ENCODE measurements at places on chromosomes 6 and 20.

DNA sequence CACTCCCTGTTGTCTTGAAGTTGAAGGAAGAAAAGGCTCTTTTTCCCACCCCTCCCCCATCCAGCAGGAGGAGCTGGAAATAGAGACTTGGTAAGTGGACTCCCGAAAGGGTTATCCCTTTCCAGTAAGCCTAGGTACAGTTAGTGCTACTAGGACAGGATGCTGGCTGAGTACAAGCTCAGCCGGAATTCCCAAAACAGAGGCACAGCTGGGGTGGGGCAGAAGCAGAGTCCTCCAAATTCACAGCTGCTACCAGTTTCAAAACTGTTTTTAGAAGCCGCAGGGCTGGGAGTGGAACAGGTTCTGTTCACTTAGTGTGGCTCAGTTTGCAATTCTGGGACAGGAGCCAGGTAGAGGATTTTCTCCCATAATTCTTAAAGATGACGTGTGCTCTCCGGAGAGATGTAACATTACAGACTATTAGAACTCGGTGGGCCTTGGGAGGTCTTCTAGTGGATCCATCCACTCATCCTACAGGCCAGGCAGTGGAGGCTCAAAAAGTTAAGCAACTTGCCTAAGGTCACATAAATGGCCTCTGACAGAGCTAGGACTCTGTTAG is 19.0 kb upstream of the UTRN start:
- H3K4me3 ChIP-seq, result no peak overlapping the region
- H3K36me3 ChIP-seq, result no peaks in the 10 kb centered on the region
- H3K4me1 ChIP-seq, result peaks cover 2% of the 10 kb centered on the region
- DNase-seq, result no peak
- no peak overlapping the region for H3K27ac ChIP-seq
- no peaks in the 10 kb centered on the region for H3K27me3 ChIP-seq

DNA sequence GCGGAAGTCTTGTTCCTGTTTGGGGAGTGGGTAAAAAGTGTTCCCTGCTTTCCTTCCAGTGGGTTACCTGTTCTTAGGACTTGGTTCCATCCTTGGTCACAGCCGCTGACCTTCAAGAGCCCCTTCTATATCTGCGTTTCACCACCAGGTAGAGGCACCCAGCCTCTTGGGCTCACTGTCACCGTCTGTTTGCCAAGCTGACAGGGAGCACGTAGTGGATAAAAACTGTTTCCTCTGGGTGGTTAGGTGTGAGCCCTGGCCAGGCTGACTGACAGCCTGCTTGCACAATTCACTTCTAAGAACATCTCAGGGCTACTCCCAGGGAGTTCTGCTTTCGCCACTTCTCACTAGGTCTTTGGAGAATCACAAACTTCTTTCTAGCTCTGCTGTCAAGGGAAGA is 1.8 kb upstream of the JPH2 start:
- no peak for DNase-seq
- H3K27me3 ChIP-seq, result peaks cover 56% of the 10 kb centered on the region
- peak overlapping the region; percentile 47 for H3K27ac ChIP-seq
- H3K36me3 ChIP-seq, result peaks cover 11% of the 10 kb centered on the region
- H3K4me3 ChIP-seq, result no peak overlapping the region
- peaks cover 18% of the 10 kb centered on the region for H3K4me1 ChIP-seq

- H3K27ac ChIP-seq, result peak overlapping the region; percentile 4
- no peak overlapping the region for H3K4me3 ChIP-seq
- no peak for DNase-seq
- peaks cover 4% of the 10 kb centered on the region for H3K36me3 ChIP-seq
- no peaks in the 10 kb centered on the region for H3K27me3 ChIP-seq
- H3K4me1 ChIP-seq, result peaks cover 51% of the 10 kb centered on the region
These were observed 4.6 kb downstream of the MICB start for GRCh38 chr6:31502586-31502985.

DNA sequence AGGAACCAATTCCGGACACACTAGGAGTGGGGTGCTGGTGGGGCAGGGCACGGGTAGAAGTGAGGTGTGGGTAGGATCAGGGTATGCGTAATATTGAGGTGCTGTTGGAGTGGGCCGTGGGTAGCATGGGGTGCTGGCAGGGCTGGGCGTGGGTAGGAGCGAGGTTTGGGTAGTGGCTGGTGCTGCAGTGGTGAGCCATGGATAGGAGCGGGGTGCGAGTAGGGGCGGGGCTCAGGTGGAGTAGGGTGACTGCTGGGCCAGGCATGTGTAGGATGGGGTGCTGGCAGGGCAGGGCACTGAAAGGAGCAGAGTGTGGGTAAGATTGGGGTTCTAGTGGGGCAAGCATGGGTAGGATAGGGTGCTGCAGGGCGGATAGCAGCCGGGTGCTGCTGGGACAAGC is 114.2 kb upstream of the DUSP22 start:
- no peak overlapping the region for H3K27ac ChIP-seq
- no peaks in the 10 kb centered on the region for H3K36me3 ChIP-seq
- no peak overlapping the region for H3K4me3 ChIP-seq
- peaks cover 6% of the 10 kb centered on the region for H3K27me3 ChIP-seq

- peak; percentile 8 for DNase-seq
- peaks cover 3% of the 10 kb centered on the region for H3K4me1 ChIP-seq
- H3K4me3 ChIP-seq, result no peak overlapping the region
- H3K27me3 ChIP-seq, result peaks cover 6% of the 10 kb centered on the region
- no peak overlapping the region for H3K27ac ChIP-seq
These were observed 131.5 kb downstream of the TAF4 start for GRCh38 chr20:61933951-61934715.

DNA sequence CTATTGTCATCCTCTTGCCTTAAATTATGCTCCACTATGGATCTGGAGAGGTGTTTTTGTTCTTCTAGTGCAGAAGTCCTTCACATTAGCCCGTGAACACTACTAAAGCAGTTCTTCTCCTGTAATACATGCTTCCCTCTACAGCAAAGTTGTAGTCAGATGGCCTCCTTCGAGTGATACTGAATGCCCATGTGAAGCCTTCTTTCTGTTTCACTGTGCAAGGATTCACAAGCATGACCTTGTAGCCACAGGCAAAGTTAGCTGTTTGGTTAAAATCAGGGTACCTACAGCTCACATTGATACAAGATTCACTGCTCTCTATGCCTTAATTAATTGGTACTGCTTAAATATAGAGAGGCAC is 47.6 kb downstream of the ARHGAP18 start:
- H3K27me3 ChIP-seq, result no peaks in the 10 kb centered on the region
- DNase-seq, result no peak
- peaks cover 5% of the 10 kb centered on the region for H3K36me3 ChIP-seq
- peaks cover 20% of the 10 kb centered on the region for H3K4me1 ChIP-seq
- no peak overlapping the region for H3K27ac ChIP-seq
- no peak overlapping the region for H3K4me3 ChIP-seq

GRCh38 chr20:61701401-61701800 is 364.3 kb downstream of the TAF4 start:
- H3K27me3 ChIP-seq, result peaks cover 7% of the 10 kb centered on the region
- H3K4me1 ChIP-seq, result no peaks in the 10 kb centered on the region
- no peak overlapping the region for H3K4me3 ChIP-seq
- H3K36me3 ChIP-seq, result no peaks in the 10 kb centered on the region

DNA sequence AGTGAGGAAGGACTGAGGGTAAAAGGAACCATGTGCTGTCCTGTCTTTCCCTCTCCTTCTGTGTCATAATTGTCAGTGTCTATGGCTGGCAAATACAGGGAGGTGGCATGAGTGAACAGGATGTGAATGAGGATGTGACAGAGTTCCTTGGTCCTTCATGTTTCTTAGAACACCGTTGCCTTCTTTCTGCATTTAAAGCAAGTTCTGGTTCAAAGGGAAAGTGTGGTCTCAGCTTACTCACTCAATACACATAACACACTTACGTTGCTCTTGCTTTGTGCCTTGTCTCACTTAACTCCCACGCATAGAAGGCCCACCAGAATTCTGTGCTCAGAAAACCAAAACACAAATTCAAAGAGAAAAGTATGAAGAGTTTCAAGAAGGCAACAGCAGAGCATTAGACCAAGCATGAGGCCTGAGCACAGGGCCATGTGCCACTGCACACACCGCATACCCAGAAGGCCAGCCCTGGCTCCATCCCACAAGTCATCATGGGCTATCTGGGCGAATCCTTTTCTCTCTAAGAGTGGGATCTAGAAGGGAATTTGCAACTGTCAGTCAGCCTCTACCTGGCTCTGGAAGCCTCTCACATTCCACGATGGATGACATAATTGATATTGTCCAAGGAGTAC is 38.9 kb upstream of the SAYSD1 start:
- H3K4me1 ChIP-seq, result peaks cover 3% of the 10 kb centered on the region
- no peak overlapping the region for H3K27ac ChIP-seq
- DNase-seq, result no peak
- H3K27me3 ChIP-seq, result peaks cover 42% of the 10 kb centered on the region

GRCh38 chr6:96907498-96907897 is 9.8 kb upstream of the NDUFAF4 start:
- peaks cover 45% of the 10 kb centered on the region for H3K27me3 ChIP-seq
- H3K4me1 ChIP-seq, result peaks cover 7% of the 10 kb centered on the region
- no peak for DNase-seq
- no peak overlapping the region for H3K27ac ChIP-seq

DNA sequence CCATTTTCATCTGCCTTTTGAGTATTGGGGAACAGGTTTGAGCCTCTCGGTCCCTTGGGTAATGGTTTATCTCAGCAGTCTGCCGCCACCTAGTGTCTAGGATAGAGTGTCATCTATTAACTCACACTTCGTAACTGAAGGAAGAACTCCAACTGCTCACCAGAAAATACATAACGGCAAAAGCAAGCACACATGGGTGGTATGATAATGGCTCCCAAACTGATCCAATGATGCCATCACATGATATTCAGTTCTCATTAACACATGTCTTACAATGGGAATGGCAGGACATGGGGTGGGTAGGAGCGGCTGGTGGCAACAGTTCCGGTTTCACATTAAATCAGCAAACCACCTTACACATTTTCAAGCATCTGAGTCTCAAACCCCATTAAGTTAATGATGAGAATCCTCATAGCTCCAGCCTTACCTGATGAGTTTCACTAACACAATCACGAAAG is 110.7 kb upstream of the PHACTR1 start:
- H3K4me3 ChIP-seq, result peak overlapping the region; percentile 19
- H3K4me1 ChIP-seq, result peaks cover 3% of the 10 kb centered on the region
- DNase-seq, result no peak
- H3K27ac ChIP-seq, result no peak overlapping the region
- H3K36me3 ChIP-seq, result no peaks in the 10 kb centered on the region

DNA sequence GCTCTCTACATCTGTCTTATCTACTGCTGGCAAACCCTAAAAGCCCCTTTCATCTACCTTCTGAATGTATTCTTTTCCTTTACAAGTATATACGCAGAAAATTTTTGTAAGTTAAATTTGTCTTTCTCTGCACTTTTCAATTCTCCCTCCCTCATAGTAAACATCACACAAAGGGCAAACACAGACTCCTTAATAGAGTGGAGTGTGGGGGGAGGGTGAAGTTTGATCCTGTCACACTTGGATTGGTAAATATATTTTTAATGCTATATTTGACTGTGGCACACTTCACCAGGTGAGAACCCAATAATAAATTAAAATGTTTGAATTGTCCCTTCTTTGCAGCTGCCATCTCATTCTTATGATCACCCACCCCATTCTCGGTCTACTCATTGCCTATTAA is 33.2 kb upstream of the PAQR8 start:
- DNase-seq, result no peak
- H3K4me3 ChIP-seq, result no peak overlapping the region
- H3K27me3 ChIP-seq, result no peaks in the 10 kb centered on the region
- H3K27ac ChIP-seq, result no peak overlapping the region

DNA sequence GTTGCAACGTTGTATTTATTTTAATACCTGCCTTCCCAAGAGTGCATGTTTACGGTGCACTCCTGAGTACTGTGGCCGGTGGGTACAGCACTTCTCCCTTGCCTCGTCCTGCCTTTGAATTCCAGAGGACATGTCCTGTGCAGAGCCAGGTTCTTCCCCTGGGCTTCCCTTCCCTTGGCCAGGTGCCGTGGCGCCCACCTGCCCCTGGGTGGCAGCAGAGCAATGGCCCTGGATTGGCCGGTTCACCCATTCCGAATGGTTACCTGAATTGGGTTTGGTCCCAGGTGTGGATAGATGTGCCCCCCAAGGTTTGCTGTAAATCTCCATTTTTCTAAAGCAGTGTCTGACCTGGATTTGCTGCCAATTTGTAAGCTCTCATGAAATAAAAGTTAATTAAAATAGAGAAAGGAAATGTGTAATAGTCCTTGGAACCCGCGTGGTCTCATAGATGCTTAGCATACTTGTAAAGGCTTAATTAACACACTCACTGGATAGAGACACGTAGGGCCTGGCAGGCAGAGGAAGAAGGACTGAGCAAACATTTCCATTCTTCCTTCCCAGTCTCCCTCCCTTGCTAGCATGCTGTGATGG is 40.6 kb downstream of the DTD1 start:
- H3K36me3 ChIP-seq, result peaks cover 6% of the 10 kb centered on the region
- no peaks in the 10 kb centered on the region for H3K27me3 ChIP-seq
- H3K27ac ChIP-seq, result no peak overlapping the region
- DNase-seq, result no peak
- no peak overlapping the region for H3K4me3 ChIP-seq

GRCh38 chr6:130713144-130713543 is 114.1 kb upstream of the SMLR1 start:
- H3K36me3 ChIP-seq, result no peaks in the 10 kb centered on the region
- no peak overlapping the region for H3K4me3 ChIP-seq
- peaks cover 18% of the 10 kb centered on the region for H3K4me1 ChIP-seq
- DNase-seq, result no peak

DNA sequence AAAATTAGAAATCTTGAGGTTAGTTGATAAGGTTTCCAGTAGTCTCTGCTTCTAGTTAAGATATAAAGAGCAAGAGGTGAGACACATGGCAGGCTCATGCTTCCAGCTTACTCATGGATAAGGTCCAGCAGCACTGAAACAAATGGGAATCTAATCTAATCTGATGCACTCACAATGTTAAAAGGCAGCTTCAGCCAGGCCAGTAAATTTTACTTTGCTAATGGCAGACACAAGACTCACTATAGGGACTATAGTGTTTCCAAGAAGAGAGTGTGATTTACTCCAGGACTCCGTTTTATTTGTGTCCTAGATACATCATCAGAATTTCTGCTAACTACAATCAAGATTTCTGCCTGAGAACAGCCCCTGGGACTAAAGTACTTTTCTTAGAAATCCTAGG is 324.8 kb downstream of the SMOC2 start:
- no peak overlapping the region for H3K27ac ChIP-seq
- H3K36me3 ChIP-seq, result no peaks in the 10 kb centered on the region
- no peaks in the 10 kb centered on the region for H3K4me1 ChIP-seq

DNA sequence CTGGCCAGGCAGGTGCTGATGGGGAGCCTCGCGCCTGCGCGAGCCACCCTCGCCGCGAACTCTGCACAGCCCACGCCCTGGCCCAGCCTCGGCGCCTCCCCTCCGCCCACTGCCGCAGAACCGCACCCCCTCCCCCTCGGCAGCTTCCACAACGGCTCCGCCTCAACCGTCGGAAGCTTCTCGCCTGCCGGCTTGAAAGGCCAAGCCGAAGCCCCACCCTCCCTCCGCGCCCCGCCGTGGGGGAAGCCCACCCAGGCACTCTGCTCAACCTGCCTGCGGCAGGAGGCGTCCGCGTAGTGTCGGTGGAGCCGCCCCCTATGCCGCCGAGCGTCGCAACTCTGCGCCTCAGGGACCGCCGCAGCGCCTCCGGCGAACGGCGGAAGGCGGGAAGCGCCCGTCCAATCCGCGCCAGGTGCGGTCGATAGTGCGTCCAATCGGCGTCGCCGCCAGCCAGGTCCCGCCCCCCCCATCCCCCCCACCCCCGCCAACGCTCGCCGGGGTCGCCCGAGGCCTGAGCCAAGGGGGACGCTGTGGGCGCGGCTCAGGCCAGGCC is at the start of gene SYCP2:
Gene SYCP2, minus strand, starts transcription at position 342 of the 553 bp plus-strand sequence. CDS start 11,224 bp downstream, outside the sequence.
- H3K4me1 ChIP-seq, result peaks cover 13% of the 10 kb centered on the region
- peak; percentile 51 for DNase-seq
- no peaks in the 10 kb centered on the region for H3K27me3 ChIP-seq
- peak within 1 kb of the TSS; percentile 81 for H3K4me3 ChIP-seq
